ENCODE measurements at places on chromosomes 2 and 18.

DNA sequence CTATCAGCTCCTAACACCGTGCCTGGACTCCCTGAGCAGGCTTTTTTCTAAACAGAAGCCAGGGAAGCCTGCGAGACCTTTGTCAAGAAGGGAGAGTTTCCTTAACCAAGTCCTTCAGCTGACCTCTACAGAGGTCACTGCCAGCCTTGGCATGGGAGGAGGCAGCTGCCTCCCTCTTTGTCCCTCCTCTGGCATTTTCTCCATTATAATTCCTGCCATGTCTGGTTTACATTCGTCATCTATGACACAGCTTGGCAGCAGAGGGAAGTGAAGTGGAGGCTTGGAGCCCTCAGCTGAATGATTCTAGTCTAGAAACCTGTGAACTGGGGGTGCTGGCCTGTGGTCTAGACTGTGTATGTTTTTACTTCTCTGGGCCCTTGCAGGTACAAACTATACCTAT, 22.5 kb downstream of the LIPG start:
- DNase-seq = no peak

- no peak for DNase-seq
Observed at GRCh38 chr18:52992041-52992440, 652.0 kb downstream of the DCC start.

DNA sequence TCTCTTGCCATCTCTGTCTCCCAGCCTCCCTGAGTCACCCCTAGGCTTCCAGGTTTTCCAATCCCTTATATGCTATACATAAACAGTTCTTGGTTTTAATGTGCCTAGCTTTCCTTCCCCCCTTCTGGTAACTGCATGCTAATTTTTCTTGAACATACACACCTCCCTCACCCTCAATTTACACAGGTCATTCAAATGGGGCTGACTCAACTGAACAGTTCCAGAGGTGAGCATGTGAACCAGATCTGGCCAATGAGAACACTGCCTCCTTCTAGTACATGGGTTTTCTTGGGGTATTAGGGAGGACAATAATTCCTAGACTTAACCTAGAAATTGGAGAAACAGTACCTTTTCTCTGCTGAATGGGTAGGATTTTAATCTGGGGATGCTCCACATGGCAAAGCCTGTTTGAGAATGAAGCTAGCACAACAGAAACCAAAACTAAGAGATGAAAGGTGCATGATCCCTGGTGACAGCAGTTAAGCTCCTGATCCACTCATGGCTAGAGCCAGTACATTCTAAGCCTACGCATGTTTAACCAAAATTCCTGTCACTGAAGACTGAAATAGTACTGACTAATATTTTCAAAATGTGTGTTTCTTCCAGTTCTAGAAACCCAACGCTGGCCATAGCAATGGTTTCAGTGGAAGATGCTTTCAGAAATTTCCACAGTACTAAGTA, 11.8 kb downstream of the SLC25A12 start:
- DNase-seq = no peak

- DNase-seq = no peak
Observed at GRCh38 chr2:234401426-234401825, 95.5 kb downstream of the ARL4C start.

DNA sequence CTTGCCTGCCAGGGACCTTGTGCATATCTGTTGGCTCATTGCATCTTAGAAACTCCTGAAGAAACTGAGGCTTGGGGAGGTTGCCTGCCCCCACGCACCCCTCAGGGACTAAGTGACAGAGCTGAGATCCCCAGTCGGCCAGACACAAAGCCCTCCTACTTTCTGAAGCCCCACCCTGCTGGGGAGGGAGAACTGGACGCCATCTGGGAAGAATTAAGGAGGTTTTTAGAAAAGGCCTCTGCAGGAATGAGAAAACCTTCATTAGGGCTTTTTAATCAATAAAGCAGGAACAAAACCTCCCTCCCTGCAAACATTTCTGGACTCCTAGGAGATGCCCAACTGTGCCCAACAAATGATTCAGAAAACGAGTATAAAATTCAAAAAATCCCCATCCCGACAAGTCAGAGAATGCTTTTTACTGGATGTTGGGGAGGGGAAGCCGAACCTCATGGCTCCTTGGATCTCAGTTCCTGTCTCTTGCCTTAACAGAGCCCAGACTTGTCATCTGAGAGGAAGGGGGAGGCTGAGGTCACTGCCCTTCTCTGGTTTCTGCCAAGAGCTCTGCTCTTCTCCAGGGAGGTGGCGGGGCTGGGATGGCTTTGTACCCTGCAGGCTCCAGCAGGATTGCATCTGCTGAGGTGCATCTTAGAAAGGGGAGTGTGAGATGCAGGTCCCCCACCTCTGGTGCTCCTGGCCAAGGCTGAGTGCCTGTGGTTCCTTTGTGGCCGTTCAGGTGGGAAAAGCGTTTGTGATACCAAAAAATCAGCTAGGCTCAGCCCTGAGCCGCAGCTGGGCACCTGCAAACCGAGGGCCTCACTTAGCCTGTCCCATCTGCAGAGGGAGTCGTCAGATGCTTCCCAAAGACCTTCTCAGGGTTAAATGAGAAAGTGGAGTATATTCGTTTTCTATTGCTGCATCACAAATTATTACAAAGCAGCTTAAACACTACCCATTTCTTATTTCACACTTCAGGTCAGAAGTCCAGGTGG, 142.4 kb downstream of the ZFP36L2 start:
- no peak for DNase-seq
